ENCODE measurements at places on chromosomes 7 and 10. TPM values are rescaled to one million over a fixed set of nuclear protein-coding genes. Genes with fewer than 3 reads are reported as not detected.

Gene LRCH4
- polyA plus RNA-seq = 38.1 TPM

Gene PCDH15
- polyA plus RNA-seq = 4.5 TPM

Gene GIMAP1
- 2.8 TPM for polyA plus RNA-seq

Gene FXYD4
- not detected for polyA plus RNA-seq

Gene C7orf25
- polyA plus RNA-seq = 5.2 TPM

Gene COL17A1
- polyA plus RNA-seq = 0.70 TPM

Gene SHLD2
- polyA plus RNA-seq = 47.3 TPM

Gene HOXA1
- 3.6 TPM for polyA plus RNA-seq

Gene FAM25A
- polyA plus RNA-seq = not detected

Gene PTN
- 185 TPM for polyA plus RNA-seq

Gene GOLGA7B
- 0.63 TPM for polyA plus RNA-seq

Gene OR2A12
- not detected for polyA plus RNA-seq

Gene AZGP1
- 64.0 TPM for polyA plus RNA-seq

Gene C10orf105
- polyA plus RNA-seq = 0.09 TPM

Gene PRLHR
- not detected for polyA plus RNA-seq

Gene PKD2L1
- polyA plus RNA-seq = 0.23 TPM

Gene TMEM26
- 8.8 TPM for polyA plus RNA-seq

Gene TUBB8
- 0.60 TPM for polyA plus RNA-seq

Gene LRIT1
- not detected for polyA plus RNA-seq

Gene PNLIPRP2
- not detected for polyA plus RNA-seq

Gene FAM180A
- polyA plus RNA-seq = not detected

Gene GIMAP6
- 15.9 TPM for polyA plus RNA-seq

Gene BTBD16
- 0.66 TPM for polyA plus RNA-seq

Gene ENTPD1
- 22.1 TPM for polyA plus RNA-seq

Gene GIMAP2
- 7.2 TPM for polyA plus RNA-seq

Gene NPY4R
- not detected for polyA plus RNA-seq

Gene GNGT1
- polyA plus RNA-seq = not detected

Gene SPAM1
- polyA plus RNA-seq = not detected

Gene FAM107B
- polyA plus RNA-seq = 109 TPM

Gene CDHR1
- polyA plus RNA-seq = 0.96 TPM

Gene CALML3
- polyA plus RNA-seq = not detected

Gene EFCAB10
- polyA plus RNA-seq = 2.3 TPM

Gene PTPRZ1
- 2.8 TPM for polyA plus RNA-seq

Gene DPYSL4
- 12.2 TPM for polyA plus RNA-seq

Gene LGI1
- 6.3 TPM for polyA plus RNA-seq

Gene HECW1
- polyA plus RNA-seq = 6.8 TPM

Gene SRRM3
- 2.2 TPM for polyA plus RNA-seq

Gene RAB18
- 140 TPM for polyA plus RNA-seq

Gene CYP2C19
- not detected for polyA plus RNA-seq

Gene FBXL13
- 2.0 TPM for polyA plus RNA-seq

Gene CAMK2B
- 2.4 TPM for polyA plus RNA-seq

Gene TEX47
- not detected for polyA plus RNA-seq

Gene STK31
- polyA plus RNA-seq = 0.67 TPM

Gene TRIM4
- polyA plus RNA-seq = 35.3 TPM

Gene MTG1
- polyA plus RNA-seq = 63.9 TPM

Gene VPS37D
- polyA plus RNA-seq = 19.4 TPM

Gene STOX1
- polyA plus RNA-seq = 11.3 TPM

Gene ITPRID1
- 0.01 TPM for polyA plus RNA-seq

Measured in right renal pelvis (tissue), 4 donors.